ENCODE measurements at places on chromosomes 5 and 9.

DNA sequence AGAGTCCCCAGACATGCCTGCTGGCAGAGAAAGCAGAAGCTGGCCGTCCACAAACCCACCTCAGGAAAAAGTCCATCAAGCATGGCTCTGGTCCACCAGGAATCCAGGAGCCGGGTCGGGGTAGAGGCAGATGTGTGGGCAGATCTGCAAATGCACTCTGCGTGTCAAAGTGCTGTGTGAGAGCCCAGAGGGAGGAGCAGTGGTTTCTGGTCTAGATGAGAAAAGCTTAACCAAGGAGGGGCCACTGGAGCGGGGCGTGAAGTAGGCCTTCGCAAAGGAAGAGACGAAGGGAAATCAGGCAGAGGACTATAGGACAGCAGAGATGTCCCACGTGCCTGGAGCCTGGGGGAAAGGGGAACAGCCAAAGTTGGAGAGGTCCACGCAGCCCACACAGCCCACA lies 40.0 kb downstream of the TTLL11 start:
- DNase-seq: no peak

GRCh38 chr5:157116483-157116954 lies 7.7 kb upstream of the HAVCR2 start:
- no peak for DNase-seq

- no peak for DNase-seq
These were observed 306.4 kb upstream of the CD180 start for GRCh38 chr5:67502951-67503350.

DNA sequence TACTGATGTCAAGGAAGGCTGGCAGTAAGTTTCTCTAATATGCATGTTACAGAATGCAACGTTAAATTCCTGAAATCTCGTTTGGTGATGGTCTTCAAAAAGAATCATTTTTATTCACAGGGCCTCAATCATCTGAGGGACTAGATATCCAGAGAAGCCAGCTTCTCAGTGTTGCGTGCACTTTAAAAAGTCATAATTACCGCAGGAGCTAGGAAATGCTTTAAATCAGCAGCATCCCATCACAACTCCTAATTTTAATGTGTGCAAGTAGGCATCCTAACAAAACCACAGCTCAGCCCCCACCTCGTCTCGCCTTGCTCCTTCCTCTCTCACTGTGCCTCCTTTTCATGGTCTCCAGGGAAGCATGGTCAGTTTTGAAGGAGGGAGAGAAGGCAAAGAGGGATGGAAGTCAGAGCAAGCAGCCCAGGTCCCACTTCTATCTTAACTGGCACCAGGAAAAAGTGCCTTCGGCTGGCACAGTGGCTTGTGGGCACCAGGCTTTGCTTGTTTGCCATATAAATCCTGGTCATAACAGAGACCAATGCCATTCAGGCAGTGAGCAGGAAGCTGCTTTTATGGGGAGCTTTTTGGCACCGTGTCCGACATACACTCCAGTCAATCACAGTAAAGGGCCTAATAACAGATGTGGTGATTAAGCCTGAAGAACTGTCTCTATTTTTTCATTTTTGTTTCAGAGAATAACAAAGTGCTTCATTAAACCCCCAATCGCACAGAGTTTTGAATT lies 21.4 kb downstream of the MEGF10 start:
- DNase-seq: no peak

GRCh38 chr5:149282027-149282965 lies 10.6 kb downstream of the AFAP1L1 start:
- DNase-seq: no peak

DNA sequence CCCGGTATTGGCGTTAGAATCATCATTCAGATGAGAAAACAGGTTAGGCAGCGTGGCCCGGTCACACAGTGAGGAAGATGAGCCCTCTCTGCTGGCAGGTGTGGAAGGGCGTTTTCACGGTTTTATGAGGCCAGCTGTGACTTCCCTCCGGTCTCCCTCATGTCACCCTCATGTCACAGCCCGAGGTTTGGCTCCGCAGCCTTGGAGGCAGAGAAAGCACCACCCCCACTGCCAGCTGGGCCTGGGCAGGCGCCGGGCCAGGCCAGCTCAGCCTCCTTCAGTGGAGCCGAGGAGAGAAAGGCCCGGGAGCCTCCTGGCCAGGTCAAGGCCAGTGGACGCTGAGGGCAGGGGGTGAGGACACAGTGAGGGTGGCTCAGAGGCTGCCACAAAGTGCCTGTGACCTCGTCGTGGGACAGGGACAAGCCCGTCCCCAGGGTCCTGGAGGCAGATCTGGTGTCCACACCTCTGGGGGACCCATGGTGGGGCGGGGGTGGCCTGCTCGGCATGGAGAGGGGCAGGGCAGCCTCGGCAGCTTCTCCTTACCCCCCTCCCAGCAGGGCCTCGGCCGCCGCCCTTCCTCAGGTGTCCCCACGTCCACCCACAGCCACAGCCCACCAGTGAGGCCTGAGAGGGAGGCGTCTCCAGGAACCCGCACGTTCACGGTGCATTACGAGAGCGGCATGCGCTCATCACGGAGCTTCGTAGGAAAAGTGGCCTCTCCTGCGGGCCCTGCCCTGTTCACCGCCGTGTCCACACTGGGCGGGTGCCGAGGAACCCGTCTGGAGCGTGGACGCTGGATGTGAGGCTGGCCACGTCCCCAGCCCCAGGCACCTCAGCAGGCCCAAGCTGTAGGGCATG lies 32.2 kb downstream of the EXD3 start:
- DNase-seq: no peak

DNA sequence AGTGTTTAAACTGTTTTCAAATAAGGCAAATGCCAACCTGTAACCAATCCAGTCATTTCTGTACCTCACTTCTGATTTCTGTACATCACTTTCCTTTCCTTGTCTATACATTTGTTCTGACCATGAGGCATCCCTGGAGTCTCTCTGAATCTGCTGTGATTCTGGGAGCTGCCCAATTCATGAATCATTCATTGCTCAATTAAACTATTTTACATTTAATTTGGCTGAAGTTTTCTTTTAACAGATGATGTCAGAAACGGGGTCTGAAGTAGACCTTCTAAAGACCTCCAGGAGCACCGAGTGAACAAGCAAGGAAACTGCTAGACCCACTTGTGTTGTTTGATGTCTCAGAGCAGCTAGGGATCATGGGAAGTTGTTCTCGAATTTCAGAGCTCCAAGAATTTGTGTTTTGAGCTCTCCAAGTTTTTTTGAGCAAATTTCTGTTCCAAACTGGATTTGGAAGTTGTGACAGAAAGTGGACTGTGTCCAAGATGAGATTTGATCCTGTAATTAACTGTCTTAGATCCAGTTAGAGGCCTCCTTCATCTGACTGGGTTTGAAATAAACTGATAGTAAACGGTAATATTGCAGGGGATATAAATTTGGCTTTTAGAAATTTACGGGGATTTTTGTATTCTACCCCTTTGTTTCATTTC lies 490.8 kb upstream of the ST8SIA4 start:
- DNase-seq: no peak

DNA sequence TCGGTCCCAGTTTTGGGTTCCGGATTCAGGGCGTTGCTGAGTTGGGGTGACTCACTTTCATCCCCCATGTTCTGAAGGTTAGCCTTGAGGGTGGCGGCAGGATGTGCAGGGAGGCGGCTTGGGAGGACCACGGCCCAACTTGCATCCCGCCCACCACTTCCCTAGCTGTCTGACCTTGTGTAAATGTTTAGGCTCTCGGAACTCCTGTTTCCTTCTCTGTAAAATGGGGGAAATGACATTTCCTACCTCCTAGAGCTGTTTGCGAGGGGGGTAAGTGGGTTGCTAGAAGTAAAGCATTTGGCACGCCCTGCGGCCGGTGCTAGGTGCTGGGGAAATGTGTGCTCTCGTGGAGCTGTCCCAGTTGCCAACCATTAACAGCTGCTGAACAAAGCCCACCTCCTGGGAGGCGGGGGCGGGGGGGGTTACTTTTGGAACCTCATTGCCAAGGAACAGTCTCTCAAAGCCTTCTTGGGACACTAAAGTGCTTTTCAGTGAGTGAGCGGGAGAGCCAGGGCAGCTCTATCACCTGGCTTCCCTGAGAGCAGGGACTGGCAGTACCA lies 27.5 kb downstream of the PTGES2 start:
- DNase-seq: no peak

GRCh38 chr5:125152461-125153189 lies 406.2 kb upstream of the ZNF608 start:
- no peak for DNase-seq

GRCh38 chr9:116116393-116116792 lies 37.2 kb upstream of the PAPPA start:
- DNase-seq: no peak

- no peak for DNase-seq
These were observed 101.0 kb upstream of the PIK3R1 start for GRCh38 chr5:68114378-68115040.

DNA sequence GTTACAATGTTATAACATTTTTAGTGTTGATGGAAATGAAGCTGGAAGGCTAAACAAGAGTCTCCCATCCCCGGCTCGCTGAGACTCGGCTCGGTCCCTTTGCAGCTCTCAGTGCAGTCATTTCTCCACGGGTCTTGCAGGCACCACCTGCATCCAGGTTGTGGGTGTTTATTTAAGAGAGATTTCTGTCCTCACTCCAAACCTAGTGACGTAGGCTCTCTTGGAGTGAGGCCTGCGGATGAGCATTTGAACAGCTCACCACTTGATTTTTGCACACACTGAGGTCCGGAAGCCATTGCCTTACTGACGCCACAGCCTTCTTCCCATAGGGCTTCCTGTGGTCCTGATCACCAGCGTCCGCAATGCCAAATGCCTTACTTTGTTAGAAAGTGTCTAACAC lies 197.7 kb upstream of the OTULINL start:
- DNase-seq: no peak

GRCh38 chr9:72315089-72315509 lies 49.9 kb downstream of the ZFAND5 start:
- no peak for DNase-seq

DNA sequence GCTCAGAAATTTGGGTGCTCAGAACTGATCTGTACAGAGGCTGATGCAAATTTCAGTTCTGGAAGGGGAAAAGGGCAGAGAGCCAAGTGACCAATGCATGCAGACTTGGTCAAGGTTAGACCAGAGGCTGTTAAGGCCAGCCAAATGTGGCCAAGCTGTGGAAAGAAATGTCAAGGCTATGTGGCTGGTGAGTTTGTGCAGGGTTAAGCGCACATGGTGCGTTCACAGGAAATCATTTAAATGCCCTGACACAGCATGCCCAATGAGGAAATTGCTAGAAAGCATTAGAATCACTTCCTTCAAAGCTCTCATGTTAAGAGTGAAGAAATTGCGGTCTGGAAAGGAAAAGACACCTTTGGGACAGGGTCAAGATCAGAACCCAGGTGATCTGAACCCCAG lies 58.0 kb downstream of the PTPN3 start:
- DNase-seq: peak; percentile 5

DNA sequence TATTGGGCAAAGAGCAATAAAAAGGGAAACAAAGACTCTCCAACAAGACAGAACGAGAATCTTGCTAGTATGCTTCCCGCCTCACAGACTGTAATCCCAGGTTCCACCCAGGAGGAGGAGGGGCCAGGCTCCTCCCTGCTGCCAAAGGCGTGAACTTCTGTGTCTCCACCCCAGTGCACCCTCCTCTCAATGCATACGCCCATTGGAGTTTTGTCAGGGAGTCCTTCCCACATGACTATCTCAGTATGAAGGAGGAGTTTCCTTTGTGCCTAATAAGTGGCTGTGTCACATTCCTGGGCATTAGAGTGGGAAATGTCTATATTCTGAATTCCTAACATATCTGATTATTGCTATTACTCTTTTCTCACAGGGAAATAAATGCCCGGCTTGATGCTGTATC lies 106.4 kb upstream of the DHFR start:
- no peak for DNase-seq

GRCh38 chr9:34771007-34771406 lies 61.1 kb upstream of the CCL21 start:
- DNase-seq: no peak

DNA sequence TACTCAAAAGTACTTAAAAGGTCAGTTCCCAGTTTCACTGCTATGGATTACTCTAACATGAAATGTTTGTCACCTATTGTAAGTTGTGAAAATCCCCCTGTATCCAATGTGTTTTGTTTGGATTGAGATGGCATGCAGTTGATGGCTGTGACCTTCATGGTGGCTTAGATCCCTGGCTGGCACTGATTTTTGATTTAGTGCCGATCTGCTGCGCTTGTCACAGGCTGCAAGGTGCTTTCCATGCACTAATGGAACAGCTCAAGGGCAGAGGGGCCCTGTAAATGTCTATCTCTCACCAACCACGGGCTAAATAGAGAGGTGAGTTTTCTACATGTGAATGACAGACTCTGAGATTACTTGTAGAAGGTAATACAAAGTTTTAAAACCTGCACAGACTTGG lies 69.8 kb upstream of the WDR41 start:
- DNase-seq: no peak

GRCh38 chr5:159593518-159594073 lies 263.3 kb upstream of the IL12B start:
- no peak for DNase-seq

DNA sequence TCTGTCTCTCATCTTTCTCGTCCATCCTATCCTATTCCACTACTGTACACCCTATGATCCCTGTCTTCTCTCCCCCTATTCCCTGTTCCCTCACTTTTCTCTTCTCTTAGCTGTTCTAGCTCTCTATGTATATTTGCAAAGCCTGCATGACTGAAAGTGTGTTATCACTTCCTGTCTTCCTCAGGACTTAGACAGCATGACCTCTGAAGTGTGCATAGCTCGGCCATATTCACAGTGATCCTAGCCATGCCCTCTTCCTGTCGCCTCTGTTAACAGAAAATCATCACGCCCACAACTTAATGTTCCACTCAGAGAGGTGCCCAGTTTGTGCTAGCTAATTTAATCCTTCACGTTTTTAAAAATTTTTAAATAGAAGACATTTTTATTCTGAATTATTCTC lies 35.8 kb upstream of the CDH6 start:
- DNase-seq: no peak

GRCh38 chr5:139232147-139232724 lies 34.1 kb upstream of the SIL1 start:
- DNase-seq: no peak

DNA sequence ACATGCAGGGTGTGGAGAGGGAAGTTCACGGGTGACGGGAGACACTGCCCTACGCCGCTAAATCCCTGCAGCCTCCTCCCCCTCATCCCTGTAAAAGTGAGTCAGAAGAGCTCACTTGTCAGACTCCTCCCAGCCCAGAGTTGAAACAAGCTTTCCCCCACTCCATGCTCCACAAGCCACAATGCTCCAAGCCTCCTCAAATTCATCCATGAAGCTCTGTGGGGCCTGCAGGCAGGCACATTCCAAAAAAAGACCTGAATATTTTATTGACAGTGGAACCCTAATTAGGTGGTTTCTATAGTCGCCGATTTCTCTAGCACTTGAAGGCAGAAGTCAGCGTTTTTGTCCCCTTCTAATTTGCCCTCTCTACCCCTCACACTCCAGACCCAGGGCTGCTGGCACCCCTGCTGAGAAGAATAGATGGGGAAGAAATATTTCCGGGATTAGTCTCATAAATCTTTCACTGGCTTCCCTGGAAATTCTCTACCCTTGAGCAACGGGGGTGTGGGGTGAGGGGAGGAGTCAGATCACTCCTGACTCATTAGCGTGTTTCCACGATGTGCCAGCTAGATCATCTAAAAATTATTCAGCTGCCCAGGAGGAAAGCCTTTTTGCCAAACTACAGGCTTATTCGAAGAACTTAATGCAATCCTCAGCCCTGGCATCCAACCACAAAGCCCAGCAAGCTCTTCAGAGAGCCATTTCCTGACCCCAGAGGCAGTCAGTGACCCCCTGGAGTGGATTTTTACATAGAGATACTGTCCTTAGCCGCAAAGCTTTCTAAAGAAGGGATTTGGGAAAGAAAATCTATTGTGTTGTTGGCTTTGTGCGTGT lies 97.1 kb downstream of the ENC1 start:
- no peak for DNase-seq

- DNase-seq: no peak
These were observed 59.8 kb downstream of the DAB2IP start for GRCh38 chr9:121711281-121711680.

GRCh38 chr5:131906668-131907067 lies 38.8 kb downstream of the MEIKIN start:
- no peak for DNase-seq
